ENCODE measurements at places on chromosomes 1 and 21. TPM values are rescaled to one million over a fixed set of nuclear protein-coding genes. Genes with fewer than 3 reads are reported as not detected.

OVAAL gene
- not detected for total RNA-seq

TEX38 gene
- not detected for total RNA-seq

SNAPIN gene
- total RNA-seq: 22.6 TPM

- DNase-seq: peak; percentile 96
These were observed 638 bp upstream of the TUFT1 start for GRCh38 chr1:151539321-151540020.

GRCh38 chr1:94160811-94161210, 39.9 kb upstream of the ABCA4 start:
- no peak for DNase-seq

DNA sequence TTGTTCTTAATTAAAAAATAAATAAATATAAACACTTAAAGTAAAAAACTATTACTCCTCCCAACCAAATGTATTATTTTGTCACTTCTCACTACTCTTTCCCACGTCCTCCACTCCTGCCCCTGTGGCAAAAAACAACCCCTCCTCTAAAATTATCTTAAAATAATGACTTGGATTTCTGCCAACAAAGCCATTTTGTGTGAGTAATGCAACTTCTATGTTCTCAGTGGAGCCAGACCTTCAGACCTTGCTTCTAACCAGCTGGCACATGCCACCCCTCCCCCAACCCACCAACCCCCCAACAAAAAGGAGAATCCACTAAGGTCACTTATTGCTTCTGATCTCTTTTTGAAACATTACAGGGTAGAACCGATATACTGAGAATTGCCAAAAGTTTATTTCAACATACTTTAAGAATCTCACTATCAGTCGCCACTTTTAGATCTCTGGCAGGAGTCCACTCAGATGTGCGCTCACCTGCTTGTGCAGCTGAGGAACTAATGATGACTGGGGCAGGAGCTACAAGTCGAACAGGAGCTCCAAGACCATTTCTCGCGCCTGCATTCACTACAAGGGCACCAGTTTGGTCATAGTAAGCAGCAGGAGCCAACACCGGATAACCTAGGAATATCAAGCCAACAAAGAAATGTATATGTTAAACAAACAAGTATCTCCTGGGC, 58.3 kb upstream of the SDC3 start:
- DNase-seq: no peak

- DNase-seq: no peak
These were observed 206.5 kb downstream of the SPATA17 start for GRCh38 chr1:217837691-217838090.
